ENCODE measurements at places on chromosomes 4 and X.

DNA sequence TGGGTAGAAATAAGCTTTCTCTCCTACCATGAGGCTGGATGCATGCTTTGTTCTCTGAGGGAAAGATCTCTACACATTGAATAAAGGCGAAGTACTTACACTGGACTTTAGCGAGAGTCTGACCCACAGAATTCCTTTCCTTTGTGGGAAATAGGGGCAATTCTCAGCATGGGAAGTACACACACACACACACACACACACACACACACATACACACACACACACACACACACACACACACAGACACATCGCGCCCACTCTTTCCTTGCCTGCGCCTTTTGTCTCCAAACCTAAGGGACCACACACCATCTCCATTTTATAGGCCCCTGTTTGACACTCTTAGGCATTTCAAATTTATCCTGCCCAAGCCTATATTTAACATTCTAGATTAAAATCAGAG is 83.8 kb downstream of the LUZP4 start:
- DNase-seq: no peak

DNA sequence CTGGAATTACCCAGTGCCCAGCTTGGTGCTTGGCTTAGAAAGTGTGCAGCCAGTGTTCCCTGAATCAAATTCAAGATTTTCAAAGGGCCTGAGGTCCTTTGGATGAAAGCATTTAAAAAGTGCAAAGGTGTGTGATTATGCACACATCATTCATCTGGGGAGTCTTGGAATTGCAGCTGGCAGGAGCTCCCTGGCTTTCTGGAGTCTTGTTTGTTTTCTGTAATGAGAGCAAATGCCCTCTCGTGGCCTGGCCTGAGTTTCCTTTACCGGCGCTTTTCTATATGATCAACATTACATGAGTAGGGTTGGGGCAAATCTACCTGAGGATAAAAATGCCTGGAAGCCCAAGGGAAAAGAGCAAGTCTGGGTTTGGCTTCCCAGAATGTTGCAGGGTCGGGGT is 24.6 kb upstream of the SORCS2 start:
- DNase-seq: no peak

DNA sequence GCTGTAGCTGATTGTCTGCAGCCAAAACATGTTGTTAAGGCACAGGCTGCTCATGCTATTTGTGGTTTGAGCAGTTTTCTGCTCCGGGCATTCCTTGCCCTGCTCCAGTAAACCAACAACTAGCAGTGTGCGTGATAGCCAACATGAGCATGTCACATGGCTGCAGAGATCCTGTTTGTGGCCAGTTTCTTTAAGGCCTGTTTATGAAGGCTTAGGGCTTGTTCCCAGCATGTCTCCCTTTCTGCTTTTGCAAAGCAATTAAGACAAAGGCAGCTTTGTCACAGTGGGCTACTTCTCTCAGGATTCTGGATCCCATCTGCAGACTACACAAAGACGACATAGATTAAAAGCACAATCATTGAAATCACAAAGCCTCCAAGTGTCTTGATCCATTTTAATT is 160.5 kb downstream of the ZNF518B start:
- DNase-seq: no peak

DNA sequence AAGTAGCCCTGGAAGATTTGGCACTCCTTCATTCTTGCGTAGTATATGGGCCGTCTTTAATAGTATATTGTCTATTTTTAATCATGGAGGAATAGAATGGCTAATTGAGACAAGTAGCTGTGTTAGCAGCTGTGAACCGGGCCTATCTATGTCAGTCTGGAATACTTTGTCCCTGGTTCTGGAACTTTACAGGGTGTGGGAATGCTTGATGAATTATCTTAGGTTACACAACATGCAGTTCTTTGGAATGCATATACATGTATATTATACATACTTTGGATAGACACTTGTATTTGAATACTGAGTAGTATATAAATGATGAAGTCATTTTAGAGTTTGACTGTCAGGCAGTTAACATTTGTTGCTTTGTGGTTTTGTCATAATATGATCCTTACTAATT is 37.4 kb downstream of the PDLIM5 start:
- no peak for DNase-seq

Data from right lung (tissue), 10 donors.